ENCODE measurements at places on chromosomes 3 and 15.

DNA sequence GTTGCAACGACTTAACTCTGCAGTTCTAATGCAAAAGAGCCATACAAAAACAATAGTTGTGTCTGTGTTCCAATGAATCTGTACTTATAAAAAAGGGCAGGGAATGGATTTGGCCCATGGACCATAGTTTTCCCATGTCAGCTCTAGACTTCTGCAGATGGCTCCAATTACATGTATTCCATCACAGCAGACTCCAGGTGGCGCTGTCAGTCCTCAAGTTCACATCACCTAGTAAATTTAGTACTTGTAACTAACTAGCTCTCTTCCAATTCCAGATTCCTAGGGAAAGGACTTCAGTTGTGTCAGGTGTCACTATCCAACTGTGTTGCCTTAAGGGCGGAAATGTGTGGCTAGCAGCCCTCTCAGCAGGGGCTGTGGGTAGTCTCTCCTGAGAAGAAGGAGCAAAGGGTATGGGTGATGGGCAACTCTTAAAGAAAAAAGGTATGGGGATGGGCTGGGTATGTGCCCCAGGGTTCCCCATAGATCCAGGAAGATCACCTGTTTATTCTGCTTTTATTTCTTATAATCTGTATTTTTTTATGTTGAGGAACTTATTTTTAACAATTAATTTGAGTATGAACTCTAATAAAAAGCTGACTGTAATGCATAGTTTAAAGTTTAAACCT lies 36.2 kb downstream of the BBS4 start:
- DNase-seq, result peak; percentile 65

GRCh38 chr15:72272997-72273352 lies 621 bp upstream of the PARP6 start:
- no peak for DNase-seq

- DNase-seq, result no peak
These were observed 22.5 kb downstream of the PXK start for GRCh38 chr3:58355179-58355578.

GRCh38 chr15:52765785-52766184 lies 24.4 kb downstream of the ONECUT1 start:
- DNase-seq, result no peak

GRCh38 chr3:396293-396692 lies 199.7 kb downstream of the CHL1 start:
- no peak for DNase-seq

GRCh38 chr3:71258116-71258515 lies 325.4 kb downstream of the FOXP1 start:
- DNase-seq, result no peak

- no peak for DNase-seq
These were observed 110.1 kb upstream of the TGFBR2 start for GRCh38 chr3:30496066-30496966.

DNA sequence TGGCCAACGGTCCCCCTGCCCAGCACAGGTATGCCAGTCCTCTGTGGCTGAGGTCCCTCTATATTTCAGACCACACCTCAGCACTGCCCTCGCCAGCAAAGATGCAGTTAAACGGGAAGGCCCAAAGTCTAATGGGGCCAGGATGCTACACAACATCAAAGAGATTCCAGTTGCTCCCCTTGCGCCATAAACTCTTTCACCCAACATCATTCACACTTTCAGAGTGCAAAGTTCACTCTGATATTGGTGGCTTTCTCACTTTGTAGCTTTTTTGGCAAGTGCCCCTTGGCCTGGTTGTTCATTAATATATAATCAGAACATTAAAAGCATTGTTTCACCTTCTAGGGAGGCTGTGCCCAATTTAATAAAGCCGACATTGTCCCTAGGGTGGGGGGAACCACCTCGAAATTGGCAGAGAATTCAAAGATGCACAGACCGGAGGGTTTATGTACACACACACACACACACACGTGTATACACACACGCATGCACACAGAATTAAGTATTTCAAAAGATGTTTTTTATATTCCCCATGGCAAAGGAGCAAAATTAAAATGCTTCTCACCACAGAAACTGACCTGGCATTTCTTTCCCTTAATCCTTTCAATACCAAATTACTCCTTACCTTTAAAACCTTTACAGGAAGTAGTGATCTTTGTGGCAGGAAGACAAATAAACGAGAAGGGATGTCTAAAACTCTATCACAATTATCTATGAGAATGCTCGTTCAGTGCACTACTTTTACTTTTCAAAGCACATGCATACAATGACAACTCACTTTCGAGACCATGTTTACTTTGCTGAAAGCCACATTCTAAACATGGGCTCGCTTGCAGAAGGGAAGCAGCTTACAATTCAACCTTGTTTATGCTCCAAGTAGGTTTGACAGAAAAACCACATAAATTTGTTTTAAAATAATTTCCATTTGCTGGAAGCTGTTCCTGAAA lies 19.5 kb downstream of the LRIG1 start:
- no peak for DNase-seq

DNA sequence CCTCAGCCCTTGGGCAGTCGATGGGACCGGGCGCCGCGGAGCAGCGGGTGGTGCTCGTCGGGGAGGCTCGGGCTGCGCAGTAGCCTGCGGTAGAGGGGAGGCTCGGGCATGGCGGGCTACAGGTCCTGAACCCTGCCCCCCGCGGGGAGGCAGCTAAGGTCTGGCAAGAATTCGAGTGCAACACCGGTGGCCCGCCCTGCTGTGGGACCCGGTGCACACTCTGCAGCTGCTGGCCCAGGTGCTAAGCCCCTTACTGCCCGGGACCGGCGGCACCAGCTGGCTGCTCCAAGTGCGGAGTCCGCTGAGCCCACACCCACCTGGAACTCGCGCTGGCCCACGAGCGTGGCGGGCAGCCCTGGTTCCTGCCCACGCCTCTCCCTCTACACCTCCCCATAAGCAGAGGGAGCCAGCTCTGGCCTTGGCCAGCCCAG lies 377.7 kb upstream of the RBMS3 start:
- DNase-seq, result no peak

GRCh38 chr3:23776352-23776891 lies 29.3 kb upstream of the UBE2E1 start:
- no peak for DNase-seq

GRCh38 chr3:33358172-33358781 lies 81.0 kb downstream of the FBXL2 start:
- DNase-seq, result no peak

- DNase-seq, result no peak
These were observed 21.6 kb upstream of the PLXNA1 start for GRCh38 chr3:126961191-126961790.

DNA sequence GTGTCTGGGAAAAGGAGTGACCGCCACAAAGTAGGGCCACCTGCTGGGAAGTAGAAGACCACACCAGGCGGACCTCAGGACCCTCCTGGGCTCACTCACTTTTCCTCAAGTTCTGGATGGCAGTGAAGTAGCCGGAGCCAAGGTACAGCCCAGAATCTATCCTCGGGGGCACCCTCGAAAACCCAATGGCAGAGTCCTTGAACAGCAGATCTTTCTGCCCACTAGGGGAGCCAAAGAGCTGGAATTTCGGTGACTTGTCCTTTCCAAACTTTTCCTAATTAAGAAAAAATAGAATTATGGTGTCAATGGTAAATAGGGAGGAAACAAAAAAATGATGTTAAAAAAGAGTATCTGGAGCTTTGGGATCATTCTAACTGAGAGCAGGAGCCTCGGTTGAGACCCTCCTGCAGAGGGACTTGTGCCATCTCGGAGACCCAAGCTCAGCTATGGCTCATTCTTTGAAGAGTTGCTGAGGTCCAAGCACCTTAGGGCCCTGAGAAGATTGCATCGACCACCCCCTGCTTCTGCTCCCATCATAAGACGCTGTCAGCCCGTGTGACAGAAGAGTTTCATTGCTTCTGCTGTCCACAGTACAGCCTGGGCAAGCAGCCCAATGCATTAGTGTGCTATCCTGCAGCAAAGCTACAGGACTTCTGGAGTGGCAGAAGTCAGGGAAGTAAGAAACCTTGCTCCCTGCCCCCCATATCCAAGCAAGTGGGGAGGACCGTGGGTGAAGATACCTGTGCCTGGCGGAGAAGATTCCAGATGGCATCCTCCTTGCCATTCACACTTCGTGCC lies 14.8 kb downstream of the LTF start:
- DNase-seq, result no peak

DNA sequence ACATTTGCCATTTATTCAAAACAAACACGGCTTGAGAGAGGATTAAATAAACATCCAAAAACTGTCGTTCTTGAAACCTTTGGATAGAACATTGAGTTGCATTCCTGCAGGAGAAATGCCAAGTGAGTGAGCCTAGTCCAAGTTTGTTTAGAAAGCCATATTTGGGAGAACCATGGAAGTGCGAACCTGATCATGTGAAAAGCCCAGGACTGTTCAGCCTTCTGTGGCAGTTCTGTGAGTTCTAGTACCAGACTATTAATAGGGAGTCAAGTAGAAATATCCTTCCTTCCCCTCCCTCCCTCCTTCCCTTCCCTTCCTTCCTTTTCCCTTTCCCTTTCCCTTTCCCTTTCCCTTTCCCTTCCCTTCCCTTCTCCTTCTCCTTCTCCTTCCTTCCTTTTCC lies 470.4 kb downstream of the LPP start:
- DNase-seq, result no peak

- no peak for DNase-seq
These were observed 4.3 kb upstream of the RHCG start for GRCh38 chr15:89500397-89501270.

DNA sequence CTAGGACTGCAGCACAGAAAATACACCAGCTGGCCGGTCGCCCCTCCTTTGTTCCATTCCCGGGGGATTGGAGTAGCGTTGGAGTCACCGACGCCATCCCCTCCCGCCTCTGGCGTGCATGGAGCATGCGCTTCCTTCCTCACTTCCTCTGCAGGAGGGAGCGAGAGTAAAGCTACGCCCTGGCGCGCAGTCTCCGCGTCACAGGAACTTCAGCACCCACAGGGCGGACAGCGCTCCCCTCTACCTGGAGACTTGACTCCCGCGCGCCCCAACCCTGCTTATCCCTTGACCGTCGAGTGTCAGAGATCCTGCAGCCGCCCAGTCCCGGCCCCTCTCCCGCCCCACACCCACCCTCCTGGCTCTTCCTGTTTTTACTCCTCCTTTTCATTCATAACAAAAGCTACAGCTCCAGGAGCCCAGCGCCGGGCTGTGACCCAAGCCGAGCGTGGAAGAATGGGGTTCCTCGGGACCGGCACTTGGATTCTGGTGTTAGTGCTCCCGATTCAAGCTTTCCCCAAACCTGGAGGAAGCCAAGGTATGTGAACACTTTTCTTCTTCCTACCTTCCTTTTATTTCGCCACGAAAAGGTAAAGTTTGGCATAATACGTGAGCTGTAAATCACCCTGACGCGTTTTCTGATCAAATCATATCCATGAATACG lies at the start of gene SCG3:
SCG3 (plus strand) TSS at position 201 of the 661 bp plus-strand sequence; CDS start at position 454, 253 bp downstream.
- peak; percentile 79 for DNase-seq

- DNase-seq, result no peak
These were observed 3.2 kb downstream of the ITGB5 start for GRCh38 chr3:124883766-124884473.

- DNase-seq, result no peak
These were observed 112.0 kb downstream of the TMCO5A start for GRCh38 chr15:38046257-38047051.

DNA sequence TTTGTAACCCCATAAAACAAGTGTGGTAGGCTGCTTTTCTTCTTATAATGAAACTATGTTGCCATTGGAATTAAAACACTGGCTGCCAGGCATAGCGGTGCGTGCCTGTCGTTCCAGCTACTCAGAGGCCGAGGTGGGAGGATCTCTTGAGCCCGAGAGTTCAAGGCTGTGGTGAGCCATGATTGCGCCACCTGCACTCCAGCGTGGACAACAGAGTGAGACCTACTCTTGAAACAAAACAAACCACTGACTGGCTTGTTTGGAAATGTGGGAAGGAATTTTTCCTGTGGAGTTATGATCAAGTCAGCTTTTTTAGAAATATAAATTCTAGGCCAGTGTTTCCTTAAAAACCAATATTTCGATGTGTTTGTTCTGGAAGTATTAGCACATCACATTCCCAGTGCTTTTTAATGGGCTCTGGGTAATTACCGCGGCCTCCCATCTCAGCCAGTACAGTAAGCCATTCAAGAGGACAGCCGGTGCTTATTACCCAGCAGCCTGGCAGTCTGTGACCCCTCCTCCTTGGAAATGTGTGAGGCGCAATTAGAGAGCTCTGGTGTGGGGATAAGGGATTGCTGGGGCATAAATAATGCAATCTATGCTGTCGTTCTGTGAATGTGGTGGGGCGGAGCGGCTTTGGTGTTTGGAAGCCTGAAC lies 58.3 kb upstream of the TRAK1 start:
- DNase-seq, result peak; percentile 49

DNA sequence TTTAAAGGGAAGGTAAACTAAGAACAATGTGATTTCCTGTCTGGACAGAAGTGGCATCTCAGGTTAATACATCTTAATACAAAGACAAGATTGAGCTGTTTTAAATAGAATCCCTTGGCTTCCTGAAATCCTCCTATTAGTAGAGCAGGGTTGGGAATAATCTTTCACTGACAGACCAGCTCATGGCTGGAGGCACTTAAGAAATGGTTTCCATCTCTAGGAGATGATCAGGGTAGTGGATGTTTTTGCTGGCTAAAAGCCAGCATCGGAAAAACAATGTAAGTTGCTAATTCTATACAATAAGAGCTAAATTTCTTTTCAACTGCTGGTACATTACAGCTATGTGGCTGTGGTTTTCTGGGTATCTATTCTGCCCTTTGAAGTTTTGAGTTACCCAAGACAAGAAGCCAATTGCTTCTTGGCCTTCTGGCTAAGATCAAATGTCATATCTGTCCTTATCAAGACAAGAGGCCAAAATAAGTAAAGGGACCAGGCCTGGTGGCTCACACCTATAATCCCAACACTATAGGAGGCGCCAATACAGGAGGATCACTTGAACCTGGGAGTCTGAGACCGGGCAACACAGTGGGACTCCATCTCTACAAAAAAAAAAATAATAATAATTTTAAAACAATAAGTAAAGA lies 49.6 kb downstream of the SHQ1 start:
- DNase-seq, result no peak

GRCh38 chr15:86616771-86617170 lies 537.1 kb downstream of the AGBL1 start:
- no peak for DNase-seq

DNA sequence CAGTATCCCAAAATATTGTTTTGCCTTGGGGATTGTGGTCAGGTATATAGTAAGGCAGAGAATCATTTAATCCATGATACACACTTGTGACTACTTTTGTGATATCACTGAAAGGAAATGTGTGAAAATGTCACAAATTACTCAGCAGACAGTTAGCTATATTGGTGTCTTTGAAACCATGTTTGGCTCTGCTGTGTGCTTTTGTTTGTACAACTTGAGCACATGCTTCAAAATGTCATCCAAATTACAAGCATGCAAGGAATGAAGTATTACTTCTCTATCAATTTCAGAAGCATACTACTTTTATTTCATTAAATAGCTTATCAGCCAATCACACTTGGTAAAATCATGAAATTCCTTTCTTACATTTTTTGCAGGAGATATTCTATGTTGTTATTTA lies 619.0 kb upstream of the AGTR1 start:
- DNase-seq, result no peak

- DNase-seq, result no peak
These were observed 195.2 kb upstream of the MME start for GRCh38 chr3:154884952-154885351.

DNA sequence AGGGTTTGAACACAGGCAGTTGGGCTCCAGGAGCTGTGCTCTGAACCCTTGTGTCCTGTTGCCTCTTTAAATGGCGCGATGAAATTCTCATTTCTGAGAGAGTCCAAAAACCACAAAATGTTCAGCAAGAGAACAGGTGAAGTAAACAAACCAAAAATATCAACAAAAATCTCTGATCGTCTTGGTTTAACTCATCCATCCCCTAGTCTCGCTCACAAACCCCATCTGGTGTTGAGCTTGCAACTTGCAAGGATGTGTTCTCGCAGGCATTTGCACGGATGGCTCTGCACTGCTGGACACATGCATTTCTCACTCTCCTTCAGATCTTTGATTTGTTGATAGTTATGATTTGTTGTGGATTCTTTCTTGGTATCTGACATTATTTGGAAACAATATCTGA lies 31.1 kb downstream of the FAH start:
- no peak for DNase-seq

Data from liver (tissue), 10 donors.